Bladder microvascular endothelial cell (primary cell): ENCODE measurements at places on chromosomes 2 and 18. TPM values are rescaled to one million over a fixed set of nuclear protein-coding genes. Genes with fewer than 3 reads are reported as not detected.

The GNAL gene
- 0.13 TPM in 1 of 2 replicates, not detected in the other for total RNA-seq

The SFXN5 gene
- 10.7 and 14.6 TPM in 2 replicates for total RNA-seq

The TET3 gene
- total RNA-seq, result 2.6 and 10.4 TPM in 2 replicates

The IL1A gene
- total RNA-seq, result 0.13 and 0.32 TPM in 2 replicates

The KIF1A gene
- total RNA-seq, result 0.44 TPM in 1 of 2 replicates, not detected in the other

The ATP6V1B1 gene
- 0.76 and 1.1 TPM in 2 replicates for total RNA-seq

The CPLX4 gene
- not detected in 2 replicates for total RNA-seq

The AMER3 gene
- not detected in 2 replicates for total RNA-seq

The ATP8B1 gene
- 66.6 and 67.5 TPM in 2 replicates for total RNA-seq

The SLC19A3 gene
- not detected in 2 replicates for total RNA-seq

The TUBA4B gene
- total RNA-seq, result not detected in 2 replicates

The FLACC1 gene
- total RNA-seq, result 0.49 and 1.3 TPM in 2 replicates

The GAREM1 gene
- 0.16 and 0.63 TPM in 2 replicates for total RNA-seq

The PAX8 gene
- 0.16 and 0.31 TPM in 2 replicates for total RNA-seq

The CD8A gene
- total RNA-seq, result not detected in 2 replicates

The ALKAL2 gene
- total RNA-seq, result not detected in 2 replicates

The ILKAP gene
- total RNA-seq, result 19.4 and 34.5 TPM in 2 replicates

The PPP1CB gene
- 78.7 and 105 TPM in 2 replicates for total RNA-seq
